NCI-H2171 treated with DMSO at 0.1 percent for 48 hours (cell line): ENCODE measurements at places on chromosomes 12 and 14.
A peak's percentile ranks its signal among the peaks of the same experiment; 100 is the strongest.

GRCh38 chr12:112939761-112940381, 1.6 kb downstream of the OAS3 start:
- DNase-seq: no peak

DNA sequence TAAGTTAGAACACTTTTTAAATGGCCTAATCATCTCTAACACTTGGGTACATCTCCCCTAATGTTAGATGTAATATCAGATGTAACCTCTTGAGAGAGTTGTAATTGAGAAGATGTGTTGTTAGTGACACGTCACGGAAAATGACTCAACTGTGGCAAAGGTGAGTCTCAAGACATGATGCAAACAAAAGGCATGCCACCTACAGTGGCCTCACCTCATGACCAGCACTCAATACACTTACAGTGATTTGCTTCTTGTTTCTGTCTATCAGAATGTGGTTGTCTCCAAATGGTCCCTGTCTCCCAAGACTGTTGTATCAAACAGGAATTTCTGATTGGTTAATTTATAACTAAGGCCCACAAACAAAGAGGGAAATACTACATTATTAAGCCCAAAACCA, 91.2 kb downstream of the SLC25A21 start:
- no peak for DNase-seq

GRCh38 chr14:97848317-97848980, 1051.3 kb downstream of the VRK1 start:
- peak; percentile 34 for DNase-seq

- DNase-seq: no peak
Measured at GRCh38 chr14:72723858-72724530, 169.9 kb downstream of the DPF3 start.

DNA sequence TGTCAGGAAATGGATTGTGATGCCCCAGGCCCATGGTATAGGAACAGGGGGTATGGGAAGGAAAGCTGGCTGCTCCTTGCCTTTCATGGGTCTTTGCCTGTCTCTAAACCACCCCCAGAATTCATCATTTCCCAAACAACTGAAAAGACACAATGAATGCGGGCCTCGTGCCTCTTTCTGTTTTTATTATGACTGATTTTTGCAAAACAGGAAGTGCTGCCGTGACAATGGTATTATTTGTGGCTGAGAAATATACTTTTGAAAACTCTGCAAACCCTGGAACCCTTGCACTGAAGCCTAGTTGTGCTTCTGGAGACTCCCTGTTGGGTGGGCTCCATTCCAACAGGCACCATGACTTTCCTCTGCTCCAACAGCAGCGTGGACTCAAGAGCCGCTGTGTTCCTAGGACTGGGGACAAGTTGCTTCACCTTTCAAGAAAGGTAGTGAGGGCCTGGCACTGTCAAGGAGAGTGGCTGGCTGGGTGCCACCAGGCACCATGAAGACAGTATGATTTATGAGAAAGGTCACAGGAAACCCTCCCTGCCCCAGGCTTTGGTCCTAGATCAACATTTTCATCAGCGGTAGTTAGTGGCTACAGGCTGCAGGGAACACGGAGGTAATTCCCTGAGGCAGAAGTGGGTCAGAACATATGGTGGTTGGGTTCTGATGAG, 4.8 kb upstream of the DGLUCY start:
- DNase-seq: peak; percentile 15

DNA sequence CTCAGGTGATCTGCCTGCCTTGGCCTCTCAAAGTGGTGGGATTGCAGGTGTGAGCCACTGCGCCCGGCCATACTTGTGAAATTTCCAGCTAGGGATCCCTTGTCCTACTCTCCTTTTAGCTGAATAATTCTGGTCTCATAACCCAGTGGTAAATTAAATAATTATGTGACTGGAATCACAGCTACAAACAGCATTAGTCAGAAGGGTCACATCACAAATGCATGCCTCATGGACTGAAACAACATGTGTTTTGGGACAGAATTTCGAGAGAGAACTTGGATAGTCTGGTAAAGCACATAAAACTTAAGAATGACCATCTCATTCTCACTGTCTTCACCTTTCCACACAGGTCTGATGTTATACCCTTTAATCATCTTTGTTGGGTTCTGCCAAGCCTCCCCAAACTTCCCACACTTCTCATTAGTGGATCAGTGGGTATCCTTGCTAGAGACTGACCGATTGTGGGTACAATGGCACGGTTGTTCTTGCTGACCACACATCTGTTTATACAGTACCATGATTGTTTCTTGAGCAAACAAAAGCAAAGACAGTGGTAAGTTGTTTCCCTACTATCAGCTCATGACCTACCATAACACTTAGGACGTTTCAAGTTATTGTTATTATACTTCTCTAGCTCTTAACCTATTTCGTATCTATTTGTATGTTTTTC, 5.1 kb downstream of the GPRC5D start:
- DNase-seq: no peak

- DNase-seq: no peak
Measured at GRCh38 chr12:115102450-115102849, 418.5 kb upstream of the TBX3 start.
